ENCODE measurements at places on chromosomes 4 and X. TPM values are rescaled to one million over a fixed set of nuclear protein-coding genes. Genes with fewer than 3 reads are reported as not detected.

The SERPINA7 gene
- not detected for total RNA-seq

The ENPP6 gene
- total RNA-seq = 0.26 TPM

- peak; percentile 34 for DNase-seq
Measured at GRCh38 chr4:10180927-10181744, 64.5 kb upstream of the WDR1 start.

DNA sequence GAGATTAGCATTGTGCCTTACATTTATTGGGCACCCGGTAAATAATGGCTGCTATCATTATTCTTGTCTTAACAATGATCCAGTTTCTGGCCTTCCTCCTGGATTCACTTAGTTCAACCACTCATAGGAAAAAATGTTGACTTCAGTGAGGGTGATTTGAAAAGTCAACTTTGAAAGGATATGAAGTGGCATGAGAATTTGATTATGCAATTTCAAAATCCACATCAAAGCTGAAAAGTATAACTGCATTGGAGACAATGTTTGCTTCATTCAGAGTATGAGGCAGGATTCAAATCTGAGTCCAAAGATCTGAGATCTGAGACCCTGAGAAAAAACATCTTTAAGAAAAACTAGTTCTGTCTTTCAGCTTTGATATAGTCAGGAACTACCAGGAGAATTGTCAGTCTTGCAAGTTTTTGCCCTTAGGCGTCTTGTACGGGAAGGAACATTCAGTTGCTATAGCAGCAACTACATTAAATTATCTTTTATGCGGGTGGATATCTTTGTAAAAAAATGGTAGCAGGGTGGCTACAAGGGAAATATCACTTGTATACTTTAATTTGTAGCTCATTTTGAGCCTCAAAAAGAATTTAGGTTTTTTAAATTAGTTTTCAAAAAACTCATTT lies 587.5 kb upstream of the LCORL start:
- DNase-seq = no peak

GRCh38 chr4:21885241-21885640 lies 63.3 kb downstream of the KCNIP4 start:
- DNase-seq = no peak

Data from activated naive CD8-positive, alpha-beta T cell treated with anti-CD3 and anti-CD28 coated beads for 36 hours (primary cell).